Hematopoietic multipotent progenitor cell treated with erythropoietin and hydrocortisone succinate and interleukin-3 and kit ligand, for 4 days (in vitro differentiated cells): ENCODE measurements at places on chromosomes 11 and 22.

- no peak for DNase-seq
These were observed 38.6 kb downstream of the CEP164 start for GRCh38 chr11:117366248-117366647.

GRCh38 chr11:131943295-131943694, 572.9 kb downstream of the NTM start:
- DNase-seq, result no peak

DNA sequence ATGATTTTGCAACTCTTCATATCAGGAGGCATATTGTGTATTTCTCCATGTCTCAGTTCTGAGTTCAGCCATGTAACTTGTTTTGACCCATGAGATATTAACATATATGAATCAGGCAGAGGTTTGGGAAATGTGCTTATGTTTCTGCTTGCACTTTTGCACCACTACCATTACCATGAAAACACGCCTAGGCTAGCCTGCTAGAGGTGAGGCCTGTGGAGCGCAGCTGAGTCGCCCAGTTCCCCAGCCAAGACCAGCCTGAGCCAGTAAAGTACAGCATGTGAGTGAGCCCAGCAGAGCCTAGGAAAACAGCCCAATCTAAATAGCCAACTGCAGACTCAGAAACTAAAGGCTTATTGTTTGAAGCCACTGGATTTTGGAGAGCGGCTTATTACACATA, 18.4 kb upstream of the MYOD1 start:
- DNase-seq, result no peak

- no peak for DNase-seq
These were observed 6.0 kb downstream of the SYCE3 start for GRCh38 chr22:50556703-50557102.

GRCh38 chr11:95152876-95153856, 63.5 kb downstream of the ENDOD1 start:
- DNase-seq, result peak; percentile 96

DNA sequence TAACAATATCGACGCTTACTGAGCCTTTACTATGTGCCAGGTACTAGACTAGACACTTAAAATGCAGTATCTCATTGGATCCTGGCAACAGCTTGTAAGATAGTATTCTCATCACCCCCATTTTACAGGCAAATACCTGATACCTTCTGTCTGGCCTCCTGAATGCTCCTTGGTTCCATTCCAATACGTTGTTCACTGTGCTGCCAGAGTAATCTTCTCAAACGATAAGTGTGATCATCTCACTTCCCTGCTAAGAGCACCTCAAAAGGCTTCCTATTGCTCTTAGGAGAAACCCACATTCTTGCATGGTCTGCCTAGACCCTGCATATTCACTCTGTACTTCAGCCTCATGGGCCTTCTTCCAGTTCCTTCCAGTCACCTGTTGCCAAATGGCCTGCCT, 1.3 kb upstream of the NRIP3 start:
- DNase-seq, result no peak

GRCh38 chr11:49499117-49499516, 290.7 kb upstream of the FOLH1 start:
- no peak for DNase-seq

DNA sequence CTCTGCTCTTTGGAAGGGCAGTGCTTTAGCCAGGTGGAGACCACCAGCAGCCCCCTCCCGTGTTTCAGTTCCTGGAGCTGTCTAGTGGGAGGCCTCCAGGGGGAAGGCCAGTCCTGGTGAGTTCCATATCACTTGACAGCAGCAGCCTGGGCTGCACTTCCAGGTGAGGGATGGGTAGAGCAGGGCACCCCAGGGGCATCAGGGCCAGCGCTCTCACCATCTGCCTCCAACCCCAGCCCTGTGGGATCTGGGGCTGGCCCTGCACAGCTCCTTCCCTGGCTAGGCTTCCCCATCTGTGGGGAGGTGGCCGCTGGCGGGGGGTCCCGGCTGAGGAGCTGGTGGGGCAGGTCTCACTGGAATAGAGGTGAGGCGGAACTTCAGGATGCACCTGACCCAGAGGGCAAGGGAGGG, 60.5 kb downstream of the MORC2 start:
- DNase-seq, result no peak

- DNase-seq, result peak; percentile 60
These were observed 37.8 kb downstream of the PRR5L start for GRCh38 chr11:36333897-36334296.

GRCh38 chr22:18110954-18111758, 547 bp downstream of the TUBA8 start:
- DNase-seq, result no peak

DNA sequence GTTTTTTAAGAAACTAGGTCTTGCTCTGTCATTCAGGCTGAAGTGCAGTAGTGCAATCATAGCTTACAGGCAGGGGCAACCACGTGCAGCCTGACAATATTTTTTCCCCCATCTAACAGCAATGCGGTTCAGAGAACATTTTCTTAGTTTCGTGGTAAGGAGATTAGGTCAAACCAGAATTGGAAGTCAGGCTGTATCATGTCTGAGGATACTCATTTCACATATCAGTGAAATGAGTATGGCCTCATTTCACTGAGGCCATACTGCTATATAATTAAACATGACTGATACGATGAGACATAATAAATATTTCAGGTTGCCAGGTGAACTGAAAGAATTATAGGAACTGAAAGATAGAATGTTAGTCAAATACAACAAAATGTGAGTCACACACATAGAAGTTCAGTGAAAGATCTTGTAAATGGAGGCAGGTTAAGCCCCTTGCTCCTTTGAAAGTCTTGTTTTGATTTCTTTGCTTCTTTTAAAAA, 32.5 kb upstream of the IZUMO1R start:
- DNase-seq, result no peak

- no peak for DNase-seq
These were observed 3.6 kb upstream of the HSD17B12 start for GRCh38 chr11:43676933-43677332.

DNA sequence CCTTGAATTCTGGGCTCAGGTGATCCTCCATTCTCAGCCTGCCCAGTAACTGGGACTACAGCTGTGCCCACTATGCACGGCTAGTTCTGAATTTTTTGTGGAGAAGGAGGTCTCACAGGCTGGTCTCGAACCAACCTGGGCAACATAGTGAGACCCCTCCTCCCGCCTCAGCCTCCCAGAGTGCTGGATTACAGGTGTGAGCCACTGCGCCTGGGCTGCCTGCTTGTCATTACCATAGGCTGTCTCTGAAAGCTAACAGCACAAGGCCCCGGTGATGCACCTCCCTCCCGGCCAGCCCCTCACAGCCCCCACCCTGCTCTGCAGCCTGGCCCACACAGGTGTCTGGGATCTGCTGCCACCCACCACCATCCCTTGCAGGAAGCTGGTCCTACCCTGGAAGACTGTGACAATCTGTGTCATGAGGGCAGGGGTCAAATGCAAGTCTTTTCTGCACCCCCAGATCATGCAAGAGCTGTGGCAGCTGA, 82.4 kb downstream of the DGCR2 start:
- DNase-seq, result no peak

DNA sequence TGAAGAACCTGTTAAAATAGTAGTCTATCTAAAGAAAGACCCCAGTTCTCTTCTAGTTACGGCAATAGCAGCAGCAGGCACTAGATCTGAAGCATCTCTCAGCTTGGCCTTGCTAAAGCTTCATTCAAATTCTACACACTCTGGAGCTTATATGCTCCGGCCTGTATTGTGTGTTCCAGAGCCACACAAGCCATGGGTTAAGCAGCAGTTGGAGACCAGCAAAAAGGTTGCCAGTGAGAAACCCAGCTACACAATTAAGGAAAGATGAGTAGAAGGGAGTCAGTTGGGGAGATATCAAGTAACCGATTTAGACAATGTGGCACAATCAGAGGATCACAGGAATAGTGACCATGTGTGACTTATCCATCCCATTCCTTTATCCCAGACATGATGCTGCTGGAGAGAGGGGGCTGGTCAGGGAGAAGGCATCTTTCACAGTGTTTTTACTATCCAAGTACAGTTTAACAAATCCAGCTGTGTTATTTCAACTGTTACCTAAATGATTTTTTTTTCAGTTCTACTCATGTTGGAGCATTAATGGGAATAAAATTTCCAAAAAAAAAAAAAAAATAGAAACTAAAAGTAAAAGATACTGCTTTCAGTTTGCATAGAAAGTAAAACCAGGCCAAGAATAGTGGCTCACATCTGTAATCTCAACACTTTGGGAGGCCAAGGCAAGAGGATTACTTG, 41.0 kb downstream of the PAX6 start:
- no peak for DNase-seq

- DNase-seq, result no peak
These were observed 40.4 kb downstream of the FLI1 start for GRCh38 chr11:128734103-128734831.

DNA sequence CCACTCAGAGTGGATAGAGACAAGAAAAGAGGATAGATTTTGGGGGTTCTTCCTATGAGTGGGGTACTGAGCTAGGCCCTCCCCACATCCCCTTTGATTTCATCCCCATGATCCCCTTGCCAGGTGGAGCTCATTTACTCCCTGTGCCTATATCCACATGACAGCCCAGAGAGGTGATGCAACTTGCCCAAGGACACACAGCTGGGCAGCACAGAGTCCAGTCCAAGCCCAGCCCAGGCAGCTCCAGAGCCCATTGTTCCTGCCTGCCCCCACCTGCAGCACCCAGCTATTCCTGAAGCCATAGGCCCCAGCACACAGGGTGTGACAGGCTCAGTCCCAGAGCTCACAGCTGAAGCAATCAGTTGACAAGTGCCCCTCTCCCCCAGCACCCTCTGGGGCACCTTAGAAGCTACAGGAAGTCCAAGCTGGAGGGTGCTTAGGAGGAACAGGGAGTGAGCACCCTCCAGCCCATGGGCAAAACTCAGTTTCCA, 41.7 kb downstream of the SHISAL1 start:
- no peak for DNase-seq

- no peak for DNase-seq
These were observed 21.6 kb upstream of the FCHSD2 start for GRCh38 chr11:73163638-73164174.

DNA sequence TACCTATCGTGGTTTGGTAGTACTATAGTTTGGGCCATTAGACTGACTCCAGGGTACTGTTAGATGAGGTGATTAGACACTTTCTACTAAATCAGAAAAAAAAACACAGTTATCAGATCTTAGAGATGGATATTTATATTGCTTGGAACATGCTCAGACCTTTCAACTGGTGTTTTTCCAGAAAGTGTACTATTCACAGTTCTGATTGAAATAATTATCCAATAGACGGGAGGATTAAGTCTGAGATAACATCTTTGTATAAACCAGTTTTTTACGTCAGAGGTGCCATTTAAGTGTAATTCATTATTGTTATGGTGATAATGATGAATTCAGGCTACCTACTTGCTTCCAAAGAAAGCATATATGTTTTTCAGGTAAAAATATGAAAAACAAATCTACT, 22.5 kb downstream of the CCDC15 start:
- DNase-seq, result no peak

- DNase-seq, result peak; percentile 51
These were observed 54.7 kb downstream of the SGSM3 start for GRCh38 chr22:40425082-40425481.

DNA sequence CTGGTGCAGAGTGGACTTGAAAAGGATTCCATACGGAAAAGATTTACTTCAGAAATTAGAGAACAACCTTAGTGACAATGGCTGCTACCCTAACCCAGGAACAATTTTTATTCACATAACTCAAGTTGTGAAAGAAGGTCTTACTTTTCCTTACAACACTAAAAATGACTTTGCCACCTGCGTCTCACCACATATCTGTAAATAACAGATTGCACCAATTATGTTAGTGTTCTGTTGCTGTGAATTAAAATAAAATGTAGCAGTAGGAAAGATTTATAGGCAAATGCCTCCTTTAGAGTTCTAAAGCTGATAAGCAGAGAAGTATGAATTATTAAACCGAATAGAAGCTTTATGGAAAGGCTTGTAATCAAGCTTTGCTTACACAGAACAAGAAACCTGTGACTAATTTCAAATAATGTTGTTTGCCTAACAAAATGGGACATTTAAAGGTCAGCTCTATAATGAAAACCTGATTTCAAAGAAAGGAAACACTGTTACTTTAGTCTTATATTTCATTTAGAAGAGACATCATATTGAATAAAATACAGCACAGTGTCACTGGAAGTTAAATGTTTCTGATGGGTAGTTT, 2237.8 kb downstream of the LRRC4C start:
- no peak for DNase-seq

DNA sequence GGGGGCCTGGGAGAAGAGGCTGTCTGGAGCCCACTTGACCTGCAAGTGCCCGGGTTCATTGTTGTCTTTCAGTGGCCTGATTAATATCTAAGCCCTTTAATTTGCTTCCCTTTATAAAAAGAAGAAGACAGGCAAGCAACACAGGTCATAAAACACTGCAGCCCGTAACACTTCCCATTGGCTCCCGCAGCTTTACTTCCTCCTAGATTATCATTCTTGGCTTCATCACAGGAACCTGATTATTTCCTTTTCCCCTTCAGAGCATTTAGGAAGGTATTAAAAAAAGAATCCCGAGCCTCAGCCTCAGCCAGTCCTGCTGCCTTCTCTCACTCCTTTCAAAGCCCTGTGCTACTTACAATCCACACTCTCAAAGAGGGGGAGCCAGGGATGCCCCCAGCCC, 183.2 kb downstream of the GRIK4 start:
- DNase-seq, result peak; percentile 7

- no peak for DNase-seq
These were observed 72.4 kb upstream of the NUP50 start for GRCh38 chr22:45091254-45091854.

- peak; percentile 1 for DNase-seq
These were observed 812.6 kb downstream of the OPCML start for GRCh38 chr11:132719684-132720083.

GRCh38 chr11:134479206-134480135, 67.4 kb upstream of the B3GAT1 start:
- no peak for DNase-seq

DNA sequence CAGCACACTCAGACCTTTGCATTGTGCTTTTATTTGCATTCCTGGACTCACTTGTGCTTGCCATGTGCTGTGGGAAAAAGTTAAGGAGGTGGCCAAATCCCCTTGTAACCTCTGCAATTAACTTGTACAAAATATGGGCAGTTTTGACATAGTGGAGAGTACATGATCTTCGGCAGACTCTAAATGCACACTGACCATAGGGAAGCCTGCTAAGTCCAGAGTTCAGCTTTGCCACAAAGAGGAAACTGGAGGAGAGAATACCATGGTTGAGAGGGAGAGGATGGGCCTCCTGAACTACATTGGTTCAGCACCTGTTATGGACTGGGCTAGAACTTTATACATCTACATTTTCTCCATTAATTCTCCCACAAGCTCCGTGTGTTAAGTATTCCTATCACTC, 37.6 kb upstream of the CEP295 start:
- no peak for DNase-seq
